ENCODE measurements at places on chromosomes 2 and 18.
A peak's percentile ranks its signal among the peaks of the same experiment; 100 is the strongest.

DNA sequence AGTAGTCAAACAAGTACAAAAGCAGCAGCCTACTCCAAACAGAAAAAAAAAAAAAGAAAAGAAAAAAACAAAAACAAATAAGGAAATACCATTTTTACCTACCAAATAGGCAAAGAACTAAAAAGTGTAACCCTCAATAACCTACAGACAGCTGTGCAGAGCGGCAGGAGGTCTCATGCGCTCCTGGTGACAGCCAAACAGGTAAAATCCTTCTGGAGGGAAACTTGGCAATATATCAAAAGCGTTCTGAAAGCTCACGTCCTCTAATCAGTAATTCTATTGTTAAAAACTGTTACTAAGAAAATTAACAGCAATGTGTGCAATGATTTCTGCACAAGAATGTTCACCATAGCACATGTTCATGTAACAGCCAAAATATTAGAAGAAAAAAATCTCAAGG lies 105.6 kb downstream of the AFF3 start:
- no peaks in the 10 kb centered on the region for H3K36me3 ChIP-seq
- H3K27ac ChIP-seq = no peak overlapping the region
- no peaks in the 10 kb centered on the region for H3K27me3 ChIP-seq
- no peak overlapping the region for H3K4me3 ChIP-seq
- no peak for DNase-seq

- H3K27me3 ChIP-seq = peaks cover 38% of the 10 kb centered on the region
- no peak overlapping the region for H3K27ac ChIP-seq
- no peaks in the 10 kb centered on the region for H3K36me3 ChIP-seq
- H3K4me1 ChIP-seq = no peaks in the 10 kb centered on the region
- H3K4me3 ChIP-seq = no peak overlapping the region
These were observed 6.6 kb downstream of the NTSR2 start for GRCh38 chr2:11663427-11663826.

GRCh38 chr2:17196380-17196779 lies 321.9 kb downstream of the RAD51AP2 start:
- no peaks in the 10 kb centered on the region for H3K4me1 ChIP-seq
- H3K36me3 ChIP-seq = no peaks in the 10 kb centered on the region
- no peak overlapping the region for H3K4me3 ChIP-seq
- DNase-seq = no peak

DNA sequence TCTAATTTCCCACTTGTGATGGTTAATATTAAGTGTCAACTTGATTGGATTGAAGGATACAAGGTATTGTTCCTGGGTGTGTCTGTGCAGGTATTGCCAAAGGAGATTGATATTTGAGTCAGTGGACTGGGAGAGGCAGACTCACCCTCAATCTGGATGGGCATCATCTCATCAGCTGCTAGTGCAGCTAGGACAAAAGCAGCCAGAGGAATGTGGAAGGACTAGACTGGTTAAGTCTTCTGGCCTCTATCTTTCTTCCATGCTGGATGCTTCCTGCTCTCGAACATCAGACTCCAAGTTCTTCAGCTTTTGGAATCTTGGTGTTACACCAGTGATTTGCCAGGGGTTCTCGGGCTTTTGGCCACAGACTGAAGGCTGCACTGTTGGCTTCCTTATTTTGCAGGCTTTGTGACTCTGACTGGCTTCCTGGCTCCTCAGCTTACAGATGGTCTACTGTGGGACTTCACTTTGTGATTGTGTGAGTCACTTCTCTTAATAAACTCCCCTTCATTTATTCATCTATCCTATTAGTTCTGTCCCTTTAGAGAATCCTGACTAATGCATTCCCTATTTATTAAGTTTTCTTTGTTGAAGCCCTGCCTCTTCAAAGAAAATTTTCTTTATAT lies 1087.5 kb upstream of the NXPH2 start:
- DNase-seq = no peak
- H3K36me3 ChIP-seq = no peaks in the 10 kb centered on the region
- H3K27me3 ChIP-seq = no peaks in the 10 kb centered on the region

DNA sequence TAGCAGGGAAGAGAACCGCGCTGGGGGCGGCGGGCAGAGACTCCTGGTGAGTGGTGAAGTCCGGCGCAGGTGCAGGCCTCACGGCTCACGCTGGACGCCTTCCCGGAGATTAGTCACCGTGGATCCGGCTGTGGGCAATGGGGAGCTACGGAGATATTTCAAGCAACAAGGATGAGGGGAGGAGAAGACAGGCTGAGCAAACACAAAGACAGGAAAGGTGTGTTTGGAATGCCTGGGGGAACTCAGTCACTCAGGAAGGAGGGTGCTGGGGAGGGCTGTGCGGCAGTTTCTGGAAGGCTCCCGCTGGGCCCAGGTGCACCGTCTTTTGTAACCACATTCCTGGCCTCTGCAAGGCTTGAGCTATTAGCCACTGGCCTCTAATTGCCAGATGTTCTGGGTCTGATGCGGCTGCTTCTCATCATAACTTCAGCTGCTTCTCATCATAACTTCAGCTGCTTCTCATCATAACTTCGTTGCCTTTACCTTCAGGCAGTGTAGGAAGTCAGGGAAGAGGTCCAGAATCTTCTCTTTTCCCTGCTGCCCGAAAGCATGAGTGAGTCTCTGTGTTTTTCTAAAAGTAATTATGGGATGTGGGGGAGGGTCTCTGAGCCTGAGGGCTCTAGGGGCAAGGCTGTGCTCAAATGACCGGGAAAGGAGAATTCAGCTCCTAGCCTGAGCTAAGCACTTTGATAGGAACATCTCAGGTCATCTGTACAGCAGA lies 118.9 kb downstream of the PXDN start:
- no peak overlapping the region for H3K4me3 ChIP-seq
- H3K27me3 ChIP-seq = no peaks in the 10 kb centered on the region
- H3K27ac ChIP-seq = peak overlapping the region; percentile 76
- H3K36me3 ChIP-seq = peaks cover 4% of the 10 kb centered on the region

- no peak overlapping the region for H3K4me3 ChIP-seq
- H3K27me3 ChIP-seq = no peaks in the 10 kb centered on the region
- H3K27ac ChIP-seq = no peak overlapping the region
- H3K36me3 ChIP-seq = no peaks in the 10 kb centered on the region
- DNase-seq = no peak
These were observed 129.6 kb upstream of the DNAJC10 start for GRCh38 chr2:182586426-182586825.

DNA sequence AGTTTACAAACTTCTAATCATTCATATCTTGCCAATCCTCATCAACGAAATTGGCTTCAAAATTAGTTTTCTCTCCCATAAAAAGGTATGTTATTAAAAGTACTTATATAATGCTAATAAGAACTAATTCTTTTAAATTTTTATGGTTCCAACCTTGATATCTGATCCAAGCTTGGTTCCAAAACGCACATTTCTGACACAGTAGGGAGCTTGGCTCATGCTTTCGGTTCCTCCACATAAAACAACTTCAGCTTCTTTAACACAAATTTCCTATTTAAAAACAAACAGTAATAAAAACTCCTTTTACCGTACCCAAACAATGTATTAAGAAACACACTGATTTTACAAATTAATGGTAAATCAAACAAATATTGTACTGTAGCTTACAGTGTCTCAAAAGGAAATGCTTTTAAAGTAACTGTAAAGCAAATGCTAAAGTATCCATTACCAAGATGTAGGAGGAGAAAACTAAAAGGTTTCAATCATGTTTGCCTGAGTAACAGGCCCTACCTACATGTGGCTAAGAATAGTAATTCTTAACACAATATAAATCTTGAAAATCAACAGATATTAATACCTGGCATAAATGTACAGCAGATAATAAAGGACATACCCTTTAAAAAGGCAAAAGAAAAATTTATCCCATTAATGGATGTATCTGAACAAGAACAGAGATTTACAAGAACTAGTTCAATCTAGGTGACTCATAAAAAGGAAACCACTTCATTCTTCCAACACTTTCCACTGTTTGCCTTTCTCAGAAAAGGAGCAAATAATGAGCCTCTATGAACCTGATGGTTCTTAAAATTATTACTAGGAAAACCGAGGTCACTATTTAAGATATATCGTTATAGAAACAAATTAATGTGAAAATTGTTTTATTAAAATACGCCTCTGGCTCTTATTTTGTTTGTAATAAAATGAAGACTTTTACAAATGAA lies 17.5 kb downstream of the ACAA2 start:
- H3K27ac ChIP-seq = no peak overlapping the region
- no peaks in the 10 kb centered on the region for H3K27me3 ChIP-seq
- H3K4me1 ChIP-seq = no peaks in the 10 kb centered on the region
- H3K36me3 ChIP-seq = peaks cover 61% of the 10 kb centered on the region
- no peak overlapping the region for H3K4me3 ChIP-seq

- H3K27ac ChIP-seq = no peak overlapping the region
- DNase-seq = no peak
- peaks cover 26% of the 10 kb centered on the region for H3K4me1 ChIP-seq
These were observed 7.6 kb downstream of the GPR17 start for GRCh38 chr2:127653421-127654083.

GRCh38 chr2:26721115-26722032 lies 28.9 kb downstream of the KCNK3 start:
- H3K36me3 ChIP-seq = no peaks in the 10 kb centered on the region
- no peak overlapping the region for H3K27ac ChIP-seq
- H3K4me1 ChIP-seq = peaks cover 31% of the 10 kb centered on the region
- no peaks in the 10 kb centered on the region for H3K27me3 ChIP-seq

- H3K27ac ChIP-seq = no peak overlapping the region
- no peaks in the 10 kb centered on the region for H3K27me3 ChIP-seq
- no peak overlapping the region for H3K4me3 ChIP-seq
- H3K4me1 ChIP-seq = no peaks in the 10 kb centered on the region
These were observed 428.8 kb downstream of the ZNF521 start for GRCh38 chr18:24923138-24923537.

DNA sequence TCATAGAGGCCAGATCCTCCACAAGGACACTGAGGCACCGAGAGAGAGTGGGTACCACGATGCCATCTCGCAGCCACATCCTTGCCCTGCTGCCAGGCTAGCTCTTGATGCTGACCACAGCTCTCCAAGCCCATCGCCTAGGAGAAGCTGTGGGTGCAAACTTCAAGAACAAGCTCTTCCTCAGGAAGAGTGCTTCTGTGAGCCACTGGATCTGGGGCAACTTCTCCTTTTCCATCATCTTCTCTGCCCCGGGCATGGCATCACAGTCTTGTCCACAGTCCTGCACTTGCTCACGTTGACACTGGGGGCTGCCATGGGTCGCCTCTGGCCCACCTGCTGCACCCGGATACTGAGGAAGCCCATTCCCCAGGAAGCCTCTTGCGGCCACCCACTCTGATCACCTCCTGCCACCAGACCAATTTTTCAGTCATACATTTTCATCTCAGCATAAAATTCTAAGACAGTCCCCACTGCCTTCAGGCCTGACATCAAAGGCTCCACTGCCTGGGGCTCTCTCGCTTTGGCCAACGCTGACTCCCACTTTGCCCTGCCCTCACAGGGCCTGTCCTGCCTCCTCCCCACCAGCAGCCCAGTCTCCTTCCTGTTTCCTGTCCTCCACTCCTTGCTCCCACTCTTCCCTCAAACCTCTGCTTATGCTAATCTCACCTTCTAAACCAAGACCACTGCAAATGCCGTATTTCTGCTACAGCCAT lies 243.9 kb downstream of the AFF3 start:
- peaks cover 13% of the 10 kb centered on the region for H3K36me3 ChIP-seq
- no peak overlapping the region for H3K4me3 ChIP-seq
- peaks cover 3% of the 10 kb centered on the region for H3K4me1 ChIP-seq
- no peak overlapping the region for H3K27ac ChIP-seq
- H3K27me3 ChIP-seq = peaks cover 22% of the 10 kb centered on the region

- DNase-seq = no peak
- no peak overlapping the region for H3K4me3 ChIP-seq
- H3K27me3 ChIP-seq = no peaks in the 10 kb centered on the region
- peaks cover 11% of the 10 kb centered on the region for H3K4me1 ChIP-seq
- no peak overlapping the region for H3K27ac ChIP-seq
These were observed 184.1 kb downstream of the HDAC4 start for GRCh38 chr2:239216614-239217273.

GRCh38 chr2:177445200-177445599 lies 52.6 kb downstream of the AGPS start:
- no peak for DNase-seq
- H3K27me3 ChIP-seq = no peaks in the 10 kb centered on the region
- H3K27ac ChIP-seq = no peak overlapping the region
- no peaks in the 10 kb centered on the region for H3K4me1 ChIP-seq
- H3K4me3 ChIP-seq = no peak overlapping the region
- peaks cover 41% of the 10 kb centered on the region for H3K36me3 ChIP-seq

DNA sequence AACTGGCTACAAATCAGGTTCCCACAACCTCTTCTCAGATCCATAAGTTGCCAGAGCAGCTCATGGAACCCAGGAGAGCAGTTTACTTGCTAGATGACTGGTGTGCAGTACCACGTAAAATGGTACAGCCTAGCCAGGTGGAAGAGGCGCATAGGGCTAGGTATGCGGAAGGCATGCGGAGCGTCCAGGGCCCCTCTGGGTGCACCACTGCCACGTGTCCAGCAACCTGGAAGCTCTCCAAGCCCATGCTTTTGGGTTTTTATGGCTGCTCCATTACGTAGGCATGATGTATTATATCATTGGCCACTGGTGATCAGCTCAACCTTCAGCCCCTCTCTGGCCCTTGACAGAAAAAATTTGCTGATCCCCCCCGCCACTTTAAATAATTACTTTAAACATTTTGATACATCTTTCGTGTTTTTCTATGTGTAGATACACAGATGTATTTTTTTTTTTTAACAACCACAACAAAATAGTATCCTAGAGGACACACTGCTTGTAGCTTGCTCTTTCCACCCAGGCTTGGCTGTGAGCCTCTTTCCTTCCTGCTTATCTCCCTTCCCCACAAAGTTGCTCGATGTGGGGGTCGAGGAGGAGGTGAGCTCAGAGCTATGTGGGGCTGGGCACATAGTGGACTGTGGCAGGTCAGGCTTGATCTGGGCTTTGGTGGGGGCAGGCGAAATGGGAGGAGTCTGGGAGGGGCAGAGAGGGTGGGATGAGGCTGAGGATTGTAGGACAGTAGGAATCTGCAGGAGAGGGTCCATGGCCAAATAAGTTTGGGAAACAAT lies 65.4 kb upstream of the MCFD2 start:
- peaks cover 31% of the 10 kb centered on the region for H3K4me1 ChIP-seq
- H3K4me3 ChIP-seq = no peak overlapping the region
- H3K27ac ChIP-seq = no peak overlapping the region
- DNase-seq = no peak
- H3K27me3 ChIP-seq = no peaks in the 10 kb centered on the region

GRCh38 chr18:30245766-30246455 lies 796.6 kb downstream of the DSC3 start:
- no peaks in the 10 kb centered on the region for H3K27me3 ChIP-seq
- no peaks in the 10 kb centered on the region for H3K4me1 ChIP-seq
- no peak overlapping the region for H3K27ac ChIP-seq
- peak; percentile 51 for DNase-seq

- no peak overlapping the region for H3K4me3 ChIP-seq
- H3K36me3 ChIP-seq = no peaks in the 10 kb centered on the region
- peaks cover 4% of the 10 kb centered on the region for H3K4me1 ChIP-seq
- DNase-seq = peak; percentile 55
These were observed 140.2 kb upstream of the ETAA1 start for GRCh38 chr2:67256892-67257291.

GRCh38 chr2:173214213-173214612 lies 138.6 kb downstream of the MAP3K20 start:
- peaks cover 5% of the 10 kb centered on the region for H3K4me1 ChIP-seq
- H3K36me3 ChIP-seq = peaks cover 10% of the 10 kb centered on the region
- DNase-seq = no peak
- no peaks in the 10 kb centered on the region for H3K27me3 ChIP-seq

Measured in mesenchymal stem cell (in vitro differentiated cells and primary cell).